ENCODE measurements at places on chromosomes 1 and 21.

GRCh38 chr1:196774603-196775002, at the start of gene CFHR3:
CFHR3 (plus strand) TSS chr1:196774840; CDS start chr1:196774887, 47 bp downstream.
- DNase-seq: no peak

DNA sequence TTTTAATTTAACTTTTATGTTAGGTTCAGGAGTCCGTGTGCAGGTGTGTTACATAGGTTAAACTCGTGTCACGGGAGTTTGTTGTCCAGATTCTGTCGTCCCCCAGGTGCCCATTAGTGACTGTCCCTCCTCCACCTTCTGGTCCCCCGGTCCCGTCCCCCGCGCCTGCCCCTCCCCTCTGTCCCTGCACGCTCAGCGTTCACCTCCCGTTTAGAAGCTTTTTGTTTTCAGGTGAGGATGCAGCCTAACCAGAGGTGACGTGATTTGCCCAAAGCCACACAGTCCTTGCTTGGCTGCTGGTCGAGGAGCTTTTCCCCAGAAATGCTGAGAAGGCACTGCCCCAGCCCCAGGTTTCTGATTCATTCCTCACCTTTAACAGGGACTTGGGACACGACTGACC, 844 bp downstream of the C1orf146 start:
- DNase-seq: no peak

- DNase-seq: no peak
Measured at GRCh38 chr1:81582467-81582986, 218.2 kb upstream of the ADGRL2 start.

DNA sequence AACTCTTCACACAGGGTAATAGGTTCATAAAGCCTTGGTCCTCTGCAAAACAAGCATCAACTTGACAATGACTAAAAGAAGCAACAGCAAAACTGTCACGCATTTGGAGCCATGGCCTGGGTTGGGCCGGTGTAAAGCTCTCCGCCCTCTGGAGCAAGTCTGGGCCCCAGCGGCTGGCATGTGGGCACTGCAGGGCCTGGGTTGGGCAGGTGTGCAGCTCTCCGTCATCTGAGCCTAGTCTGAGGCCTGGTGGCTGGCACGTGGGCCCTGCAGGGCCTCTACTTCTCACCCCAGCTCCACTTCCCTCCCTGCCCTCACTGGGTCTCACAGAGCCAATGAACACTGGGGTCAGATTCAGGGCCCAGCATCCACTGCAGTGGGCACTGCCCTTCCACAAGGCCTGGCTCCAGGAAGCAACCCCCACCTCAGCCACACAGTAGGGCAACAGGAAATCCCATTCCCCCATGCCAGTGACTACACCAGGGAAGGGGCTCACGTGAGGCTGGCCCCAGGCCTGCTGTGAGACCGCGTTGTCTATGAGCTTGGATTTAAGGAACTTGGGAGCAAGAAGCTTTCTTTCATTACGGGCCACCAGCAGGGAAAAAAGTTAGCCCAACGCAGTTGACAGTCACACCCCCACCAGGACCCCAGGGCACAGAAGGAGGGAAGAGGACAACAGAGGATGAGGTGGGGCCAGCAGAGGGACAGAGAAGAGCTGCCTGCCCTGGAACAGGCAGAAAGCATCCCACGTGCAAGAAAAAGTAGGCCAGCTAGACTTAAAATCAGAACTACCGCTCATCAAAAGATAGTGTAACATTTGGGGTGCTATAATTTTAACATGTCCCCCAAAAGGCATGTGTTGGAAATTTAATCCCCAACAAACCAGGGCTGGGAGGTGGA, 52.7 kb downstream of the NPHP4 start:
- DNase-seq: no peak

All from NCI-H748 treated with DMSO at 0.1 percent for 48 hours (cell line).